H1 (cell line): ENCODE measurements at places on chromosomes 4 and X.

- DNase-seq = no peak
These were observed 105.9 kb downstream of the SLC10A7 start for GRCh38 chr4:146415829-146416228.

- DNase-seq = no peak
These were observed 125.8 kb downstream of the FHDC1 start for GRCh38 chr4:153061971-153062370.

DNA sequence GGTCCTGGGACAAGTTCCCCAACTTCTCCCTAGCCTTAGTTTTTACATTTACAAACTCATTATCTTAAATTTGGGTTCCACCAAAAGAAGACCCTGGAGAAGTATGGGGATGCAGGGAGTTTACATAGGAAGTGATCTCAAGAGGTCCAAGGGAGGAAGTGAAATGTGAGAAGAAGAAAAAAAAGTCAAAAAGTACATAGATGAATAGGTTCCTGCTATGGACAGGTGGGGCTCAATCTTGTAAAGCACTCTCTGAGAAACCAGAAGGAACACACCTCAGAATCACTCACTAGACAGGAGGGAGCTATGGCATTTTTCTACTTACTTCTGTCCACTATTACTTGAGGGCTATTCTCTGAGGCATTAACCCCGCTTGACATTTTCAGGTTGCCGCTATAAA is 56.6 kb downstream of the ARHGAP6 start:
- no peak for DNase-seq

- DNase-seq = no peak
These were observed 1841.8 kb downstream of the PCDH7 start for GRCh38 chr4:32562010-32562409.

- no peak for DNase-seq
These were observed 8.7 kb downstream of the ANXA10 start for GRCh38 chr4:168101026-168101425.
